ENCODE measurements at places on chromosomes 12 and 14. TPM values are rescaled to one million over a fixed set of nuclear protein-coding genes. Genes with fewer than 3 reads are reported as not detected.

VWF gene
- total RNA-seq, result 97.3 TPM

CCDC91 gene
- 27.5 TPM for total RNA-seq

RFX4 gene
- 0.26 TPM for total RNA-seq

HAL gene
- total RNA-seq, result 0.58 TPM

NPAS3 gene
- 1.8 TPM for total RNA-seq

SYCP3 gene
- 0.32 TPM for total RNA-seq

KCNMB4 gene
- total RNA-seq, result 3.1 TPM

KNTC1 gene
- 7.2 TPM for total RNA-seq

DNA sequence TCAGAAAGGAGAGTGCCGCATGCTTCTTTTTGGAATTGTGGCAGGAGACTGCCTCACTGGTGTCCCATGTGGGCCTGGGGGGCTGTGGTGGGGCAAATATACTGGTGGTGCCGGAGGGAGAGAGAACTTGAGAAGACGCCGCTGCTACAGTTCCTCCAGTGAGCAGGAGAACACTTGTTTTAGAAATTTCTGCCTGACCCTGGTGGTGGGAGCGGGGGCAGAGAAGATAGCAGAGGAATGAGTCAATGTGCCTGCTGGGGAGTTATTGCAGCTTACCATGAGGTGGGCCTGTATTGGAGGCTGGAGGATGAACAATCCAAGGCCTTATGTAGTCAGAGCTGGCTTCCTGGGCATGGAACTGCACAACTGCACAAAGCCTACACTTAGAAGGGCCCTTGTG lies 211.8 kb downstream of the SNAPC1 start:
- no peak for DNase-seq

DNA sequence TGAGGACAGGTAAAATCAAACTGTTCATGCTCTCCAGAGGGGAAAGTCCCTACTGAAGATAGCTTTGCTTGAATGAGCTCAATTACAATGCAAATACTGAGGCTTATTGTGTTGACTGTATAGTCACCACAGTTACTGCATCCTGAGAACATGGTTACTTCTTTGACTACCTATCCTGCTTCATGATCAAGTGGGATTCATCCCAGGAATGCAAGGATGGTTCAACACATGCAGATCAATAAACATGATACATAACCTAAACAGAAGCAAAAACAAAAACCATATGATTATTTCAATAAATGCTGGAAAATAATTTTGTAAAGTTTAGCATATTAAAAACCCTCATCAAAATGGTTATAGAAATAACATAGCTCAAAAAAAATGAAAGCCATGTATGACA lies 32.9 kb upstream of the P2RX7 start:
- DNase-seq, result no peak

DNA sequence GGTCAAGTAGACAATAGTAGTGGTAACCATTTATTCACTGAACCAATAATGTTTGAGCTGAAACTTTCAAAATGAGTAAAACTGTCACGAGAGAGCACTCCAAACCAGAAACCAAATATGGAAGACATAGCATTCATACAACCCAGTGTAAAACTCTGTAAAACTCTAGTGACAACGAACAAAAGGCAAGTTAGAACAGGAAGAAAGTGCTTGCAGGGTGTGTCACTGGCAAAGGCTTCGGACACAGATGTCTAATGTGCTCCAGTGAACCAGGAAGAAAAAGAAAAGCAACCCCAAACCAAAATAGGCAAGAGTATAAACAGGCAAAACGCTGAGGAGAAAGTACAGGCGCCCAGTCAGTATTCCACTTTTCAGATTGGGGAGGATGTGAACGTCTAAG lies 79.3 kb upstream of the FZD10 start:
- DNase-seq, result no peak

GRCh38 chr12:112126911-112127310 lies 1.6 kb downstream of the TRAFD1 start:
- DNase-seq, result no peak

GRCh38 chr14:59424341-59425071 lies 40.7 kb downstream of the GPR135 start:
- peak; percentile 16 for DNase-seq

DNA sequence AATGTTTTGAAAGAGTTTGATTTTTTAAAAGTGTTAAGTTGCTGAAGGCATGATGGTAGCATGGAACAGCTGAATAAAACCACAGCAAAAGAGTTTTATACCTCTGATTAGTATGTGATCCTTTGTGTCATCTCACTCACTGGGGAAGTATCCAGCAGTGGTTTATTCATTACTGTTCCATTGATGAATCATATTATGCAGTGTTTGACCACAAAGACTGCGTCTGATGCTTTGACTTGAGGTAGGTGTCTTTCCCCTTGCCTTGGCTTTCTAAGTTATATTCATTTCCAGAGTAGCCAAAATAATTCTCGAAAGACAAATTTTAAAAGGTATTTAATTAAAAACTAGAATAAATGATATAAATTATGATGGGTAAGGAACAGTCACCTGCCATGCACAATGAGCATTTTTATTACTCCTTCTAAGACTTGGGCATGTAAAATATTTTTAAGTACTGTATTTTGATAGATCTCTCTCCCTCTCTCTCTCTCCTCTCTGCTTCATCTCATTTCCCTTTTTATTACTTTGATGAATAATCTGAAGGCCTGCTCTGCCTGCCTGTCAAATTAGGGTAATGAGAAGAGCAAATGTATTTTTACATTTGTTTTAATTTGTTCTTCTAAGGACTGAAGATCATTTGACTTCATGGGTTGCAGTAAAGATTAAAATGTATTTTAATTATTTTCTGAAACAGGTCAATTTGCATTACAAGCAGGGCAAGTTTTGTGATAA lies 164.9 kb downstream of the NAV3 start:
- DNase-seq, result no peak

GRCh38 chr12:2387103-2387834 lies 334.5 kb downstream of the CACNA1C start:
- DNase-seq, result no peak

DNA sequence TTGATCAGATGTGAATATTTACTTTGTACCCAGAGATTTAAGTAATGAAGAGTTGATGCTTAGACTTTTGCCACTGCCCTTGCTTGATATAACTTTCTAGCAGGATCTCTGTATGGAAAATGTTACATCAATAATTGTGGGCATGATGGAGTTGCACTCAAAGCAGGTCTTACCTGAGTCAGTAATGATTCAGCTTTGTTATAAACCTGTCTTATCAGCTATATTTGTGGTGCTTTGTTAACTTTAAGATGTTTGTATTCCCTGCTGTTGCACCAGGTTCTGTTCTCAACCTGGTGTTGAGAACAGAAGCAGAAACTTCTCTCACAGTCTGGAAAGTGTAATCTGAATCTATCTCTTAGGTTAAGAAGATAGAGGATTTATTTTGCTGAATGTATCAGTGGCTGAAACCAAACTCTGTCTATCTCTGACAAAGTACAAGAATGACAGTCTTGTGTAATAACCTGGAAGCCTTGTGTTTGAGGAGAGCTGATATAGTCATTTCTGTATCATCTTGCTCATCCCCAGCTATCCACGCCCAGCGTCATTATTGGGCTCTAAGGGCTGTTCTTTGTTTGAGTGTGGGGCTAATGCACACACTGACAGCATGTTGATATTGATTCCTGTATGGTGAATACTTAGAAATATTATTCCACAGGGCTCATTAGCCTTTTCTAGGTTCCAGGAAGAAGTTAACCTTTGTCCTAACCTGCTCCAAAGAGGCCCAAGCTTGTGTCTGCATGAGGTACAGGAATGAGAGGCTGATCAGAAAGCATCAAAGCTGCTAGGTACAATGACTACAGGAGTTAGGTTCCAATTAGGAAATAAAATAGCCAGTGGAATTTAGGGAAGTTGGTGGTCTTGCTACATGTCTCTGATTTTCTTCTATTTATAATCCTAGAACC lies 3.6 kb downstream of the AKAP6 start:
- DNase-seq, result no peak

GRCh38 chr14:103546652-103547454 lies 15.6 kb downstream of the BAG5 start:
- peak; percentile 53 for DNase-seq

- no peak for DNase-seq
Measured at GRCh38 chr12:53096759-53097158, 708 bp upstream of the IGFBP6 start.

DNA sequence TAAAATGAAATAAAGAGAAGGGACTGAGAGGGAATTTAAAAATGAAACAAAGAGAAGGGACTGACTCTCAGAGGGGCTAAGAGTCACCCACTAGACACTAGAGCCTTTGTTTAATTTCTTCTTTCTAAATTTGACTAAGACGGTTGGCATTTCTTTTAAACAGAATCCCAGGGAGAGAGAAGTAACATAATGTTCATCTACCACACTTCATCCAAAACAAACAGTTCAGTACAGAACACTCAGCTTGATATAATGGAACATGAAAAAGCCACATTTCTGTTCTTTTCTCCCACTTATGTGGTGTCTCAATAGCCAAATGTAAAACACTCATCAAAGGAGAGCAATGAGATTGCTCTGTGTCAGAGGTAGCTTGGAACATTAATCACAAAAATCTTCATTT lies 10.1 kb upstream of the NT5DC3 start:
- no peak for DNase-seq

- no peak for DNase-seq
Measured at GRCh38 chr14:39763402-39763890, 331.2 kb upstream of the FBXO33 start.

DNA sequence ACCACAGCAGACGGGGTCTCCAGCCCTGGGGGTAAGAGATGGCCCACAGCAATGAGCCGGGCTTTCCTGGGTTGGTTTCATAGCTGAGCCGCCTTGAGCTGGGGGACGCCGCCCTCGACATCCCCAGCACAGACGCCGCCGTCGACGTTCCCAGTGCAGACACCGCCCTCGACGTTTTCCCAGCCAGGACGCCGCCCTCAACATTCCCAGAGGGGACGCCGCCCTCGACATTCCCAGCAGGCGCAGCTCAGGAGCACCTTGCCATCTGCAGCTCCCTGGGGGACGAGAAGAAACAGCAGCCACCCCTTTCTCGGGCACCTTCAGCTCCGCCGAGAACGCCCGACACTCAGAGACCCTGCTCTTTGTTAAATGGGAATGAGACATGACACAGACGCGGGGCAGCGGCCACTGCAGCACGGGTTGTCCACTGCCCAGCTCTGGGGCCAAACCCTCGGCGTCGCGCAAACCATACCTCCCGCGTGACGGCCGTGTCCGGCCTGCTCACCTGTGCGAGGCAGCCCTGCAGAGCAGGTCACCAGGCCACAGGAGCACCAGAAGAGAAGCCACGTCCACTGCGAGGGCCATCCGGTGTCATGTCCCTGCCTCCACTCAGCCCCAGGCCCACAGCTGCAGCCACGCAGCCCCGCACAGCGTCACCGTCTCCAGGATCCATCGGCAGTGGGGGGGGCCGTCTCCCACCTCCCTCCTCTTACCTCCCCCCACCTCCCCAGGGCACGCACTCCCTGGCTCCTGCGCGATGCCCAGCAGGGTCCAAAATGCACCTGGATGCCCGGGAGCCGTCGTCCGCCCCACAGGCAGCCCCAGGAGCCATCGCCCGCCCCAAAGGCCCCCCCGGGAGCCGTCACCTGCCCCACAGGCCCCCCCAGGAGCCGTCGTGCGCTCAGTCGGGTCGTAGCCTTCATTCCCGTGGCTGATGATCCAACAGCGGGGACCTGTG lies 77.4 kb upstream of the GALNT9 start:
- no peak for DNase-seq

- no peak for DNase-seq
Measured at GRCh38 chr14:64646103-64646502, 58.1 kb upstream of the PLEKHG3 start.
